ENCODE measurements at places on chromosomes 11 and 22.

DNA sequence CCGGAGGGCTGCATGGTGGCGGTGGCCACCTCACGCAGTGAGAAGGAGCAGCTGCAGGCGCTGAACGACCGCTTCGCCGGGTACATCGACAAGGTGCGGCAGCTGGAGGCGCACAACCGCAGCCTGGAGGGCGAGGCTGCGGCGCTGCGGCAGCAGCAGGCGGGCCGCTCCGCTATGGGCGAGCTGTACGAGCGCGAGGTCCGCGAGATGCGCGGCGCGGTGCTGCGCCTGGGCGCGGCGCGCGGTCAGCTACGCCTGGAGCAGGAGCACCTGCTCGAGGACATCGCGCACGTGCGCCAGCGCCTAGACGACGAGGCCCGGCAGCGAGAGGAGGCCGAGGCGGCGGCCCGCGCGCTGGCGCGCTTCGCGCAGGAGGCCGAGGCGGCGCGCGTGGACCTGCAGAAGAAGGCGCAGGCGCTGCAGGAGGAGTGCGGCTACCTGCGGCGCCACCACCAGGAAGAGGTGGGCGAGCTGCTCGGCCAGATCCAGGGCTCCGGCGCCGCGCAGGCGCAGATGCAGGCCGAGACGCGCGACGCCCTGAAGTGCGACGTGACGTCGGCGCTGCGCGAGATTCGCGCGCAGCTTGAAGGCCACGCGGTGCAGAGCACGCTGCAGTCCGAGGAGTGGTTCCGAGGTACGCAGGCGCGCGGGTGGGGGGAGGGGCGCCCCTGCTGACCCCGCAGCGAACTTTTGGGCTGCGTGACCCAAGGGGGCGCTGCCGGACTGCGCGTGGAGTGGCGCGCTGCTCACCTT lies 670 bp downstream of the NEFH start:
- no peak for DNase-seq

GRCh38 chr11:125223901-125224361 lies 59.4 kb downstream of the PKNOX2 start:
- no peak for DNase-seq

- no peak for DNase-seq
These were observed 96.5 kb downstream of the RPL27A start for GRCh38 chr11:8779107-8779506.

- no peak for DNase-seq
These were observed 21.0 kb upstream of the HSPA8 start for GRCh38 chr11:123082977-123083376.

- DNase-seq, result no peak
These were observed 92.7 kb downstream of the FDX1 start for GRCh38 chr11:110522471-110522870.

GRCh38 chr11:38900211-38900610 lies 2302.2 kb upstream of the RAG2 start:
- DNase-seq, result no peak

GRCh38 chr11:122755409-122755808 lies 82.9 kb upstream of the CRTAM start:
- no peak for DNase-seq

- peak; percentile 9 for DNase-seq
These were observed 28.8 kb upstream of the MOB2 start for GRCh38 chr11:1515082-1516060.

DNA sequence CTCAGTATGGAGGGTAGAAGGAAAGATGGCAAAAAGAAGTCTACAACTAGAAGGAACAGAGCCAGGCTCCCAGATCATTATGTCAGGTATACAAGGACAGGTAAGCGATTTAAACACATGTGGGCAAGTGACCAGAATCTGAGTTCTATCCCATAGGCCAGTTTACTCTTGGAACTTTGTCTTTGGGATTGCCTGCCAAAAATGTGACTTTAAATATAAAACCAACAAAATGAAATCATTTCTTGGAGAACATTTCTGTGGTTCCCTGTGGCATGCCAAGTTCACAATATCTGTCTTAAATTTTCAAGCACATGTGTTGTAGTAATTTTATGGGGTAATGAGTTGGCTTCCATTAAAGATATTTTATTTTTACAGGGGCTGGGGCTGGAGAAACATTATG lies 141.0 kb downstream of the SLC17A6 start:
- no peak for DNase-seq

DNA sequence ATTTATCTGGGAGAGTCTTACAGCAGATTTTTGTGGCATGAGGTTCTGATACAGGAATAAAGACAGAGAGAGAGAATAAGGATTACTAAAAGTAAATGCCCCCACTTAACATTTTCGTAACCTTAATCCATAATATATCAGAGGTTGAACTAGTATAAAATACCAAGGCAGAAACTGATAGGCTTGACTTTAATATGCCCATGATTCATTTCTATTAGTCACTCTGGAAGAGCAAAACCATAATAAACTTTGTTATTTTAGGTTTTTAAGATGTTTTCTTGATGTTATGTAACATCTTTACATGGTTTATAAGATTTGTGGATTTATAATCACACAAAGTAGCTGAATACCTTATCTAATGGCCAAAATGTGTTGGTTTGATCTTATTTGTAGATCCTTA lies 19.1 kb downstream of the GUCY1A2 start:
- DNase-seq, result no peak

- DNase-seq, result no peak
These were observed 79.4 kb downstream of the PRR5L start for GRCh38 chr11:36375353-36376008.

DNA sequence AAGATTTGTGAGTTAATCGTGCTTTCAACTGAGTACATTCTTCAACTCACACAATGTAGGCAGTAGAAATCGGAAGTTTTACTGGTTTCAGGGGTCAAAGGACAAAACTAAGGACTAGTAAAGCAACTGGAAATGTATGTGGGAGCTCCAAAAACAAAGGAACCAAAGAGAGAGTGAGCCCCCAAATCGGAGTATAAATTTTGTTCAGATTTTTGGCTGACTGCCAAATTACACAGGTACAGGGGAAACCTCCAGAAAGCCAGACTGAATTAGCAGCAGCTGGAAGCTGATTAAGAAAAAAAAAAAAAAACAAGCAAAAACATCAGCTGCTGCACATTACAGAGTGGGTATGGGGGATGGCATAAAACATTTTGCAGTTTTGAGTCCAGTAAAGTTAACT lies 75.2 kb upstream of the GNAZ start:
- no peak for DNase-seq

GRCh38 chr11:132346558-132347148 lies 976.2 kb downstream of the NTM start:
- no peak for DNase-seq

- no peak for DNase-seq
These were observed 210.7 kb downstream of the METTL15 start for GRCh38 chr11:28318871-28319270.

DNA sequence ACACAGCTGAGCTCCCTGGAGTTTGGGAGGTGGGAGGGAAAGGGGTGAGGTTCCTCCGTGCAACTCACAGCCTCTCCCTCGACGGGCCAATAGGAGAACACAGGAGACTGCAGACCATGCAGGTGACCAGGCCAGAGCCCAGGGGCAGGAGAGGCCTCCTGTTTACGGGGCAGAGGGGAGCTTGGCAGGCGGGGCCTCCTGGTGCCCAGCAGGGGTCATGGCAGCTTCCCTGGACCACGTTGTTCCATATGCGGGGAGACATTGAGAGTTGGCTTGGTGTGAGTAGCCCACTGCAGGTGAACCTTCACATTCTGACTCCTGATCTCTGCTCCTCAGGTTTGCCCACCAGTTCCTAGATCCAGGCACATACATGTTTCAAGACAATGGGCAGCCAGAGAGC lies 19.3 kb upstream of the XKR3 start:
- DNase-seq, result no peak

- no peak for DNase-seq
These were observed 452.7 kb upstream of the CCDC179 start for GRCh38 chr11:23313001-23313400.

- peak; percentile 15 for DNase-seq
These were observed 99.9 kb upstream of the FGF3 start for GRCh38 chr11:69918938-69919650.

GRCh38 chr11:25211635-25212254 lies 714.9 kb downstream of the LUZP2 start:
- DNase-seq, result no peak

- no peak for DNase-seq
These were observed 11.7 kb upstream of the MPEG1 start for GRCh38 chr11:59224351-59224928.

DNA sequence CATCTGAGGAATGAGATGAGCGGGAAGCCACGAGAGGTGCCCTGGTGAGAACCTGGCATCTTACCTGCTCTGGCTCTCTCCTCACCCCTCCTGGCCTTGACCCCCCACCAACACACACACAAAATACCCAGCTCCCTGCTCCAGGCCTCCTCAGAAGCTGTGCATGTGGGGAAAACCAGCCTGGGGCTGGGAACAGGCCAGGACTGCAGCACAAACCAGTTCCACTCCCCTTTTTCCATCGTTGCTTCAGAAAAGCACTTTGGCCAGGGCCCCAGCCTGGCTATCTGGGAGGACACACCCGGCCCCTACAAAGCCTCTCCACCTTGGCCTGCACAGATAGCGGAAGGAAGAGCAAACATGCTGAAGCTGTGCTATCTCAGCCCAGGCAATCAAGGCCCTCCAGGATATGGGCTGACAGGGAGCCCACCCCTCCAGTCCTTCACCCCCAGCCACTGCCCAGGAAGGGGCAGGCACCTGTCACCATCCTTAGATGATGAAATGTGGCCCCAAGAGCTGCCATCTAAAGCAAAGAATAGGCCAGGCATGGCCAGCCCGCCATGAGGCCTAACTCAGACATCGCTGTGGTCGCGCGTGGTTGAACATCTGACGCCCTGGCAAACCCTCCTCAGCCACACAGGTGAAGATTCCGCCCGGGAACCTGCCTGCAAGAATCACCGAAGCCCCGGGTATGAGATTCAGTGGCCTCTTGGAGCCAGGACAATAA lies 35.4 kb downstream of the PISD start:
- DNase-seq, result no peak

DNA sequence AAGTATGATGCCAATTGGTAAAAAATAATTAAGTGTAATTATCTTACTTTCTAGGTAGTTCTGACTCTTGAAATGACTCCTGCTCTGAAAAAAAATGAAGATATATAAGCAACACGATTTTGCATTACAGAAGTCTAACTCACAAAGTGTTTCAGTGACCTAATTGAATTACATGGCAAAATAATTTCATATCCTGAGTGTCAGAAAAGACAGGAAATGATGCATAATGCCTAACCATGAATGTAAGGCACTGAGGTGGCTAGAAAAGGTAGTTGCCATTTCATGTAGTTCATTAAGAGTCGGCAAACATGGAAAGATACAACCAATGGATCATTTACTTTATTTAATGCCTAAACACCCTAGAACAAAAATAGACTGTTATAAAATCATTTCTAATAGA lies 113.5 kb downstream of the GUCY1A2 start:
- DNase-seq, result no peak

GRCh38 chr22:49815641-49816091 lies 12.0 kb downstream of the BRD1 start:
- DNase-seq, result no peak

DNA sequence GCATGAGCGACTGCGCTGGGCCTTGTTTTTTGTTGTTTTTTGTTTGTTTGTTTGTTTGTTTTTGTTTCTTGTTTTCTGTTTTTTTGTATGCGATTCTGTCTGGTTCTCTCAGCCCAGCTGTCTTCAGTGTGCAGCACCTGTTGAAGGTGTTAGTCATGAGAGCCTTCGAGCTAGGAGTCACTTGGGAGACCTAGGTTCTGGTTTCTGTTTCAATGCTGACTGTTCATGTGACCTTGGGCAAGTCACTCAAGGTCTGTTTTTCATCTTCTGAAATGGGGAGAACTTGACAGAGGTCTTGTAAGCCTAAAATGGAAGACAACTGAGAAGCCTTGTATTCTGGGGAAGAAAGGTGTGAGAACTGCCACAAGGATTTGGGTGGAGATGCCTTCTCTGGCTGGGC lies 1.8 kb downstream of the DCPS start:
- no peak for DNase-seq

DNA sequence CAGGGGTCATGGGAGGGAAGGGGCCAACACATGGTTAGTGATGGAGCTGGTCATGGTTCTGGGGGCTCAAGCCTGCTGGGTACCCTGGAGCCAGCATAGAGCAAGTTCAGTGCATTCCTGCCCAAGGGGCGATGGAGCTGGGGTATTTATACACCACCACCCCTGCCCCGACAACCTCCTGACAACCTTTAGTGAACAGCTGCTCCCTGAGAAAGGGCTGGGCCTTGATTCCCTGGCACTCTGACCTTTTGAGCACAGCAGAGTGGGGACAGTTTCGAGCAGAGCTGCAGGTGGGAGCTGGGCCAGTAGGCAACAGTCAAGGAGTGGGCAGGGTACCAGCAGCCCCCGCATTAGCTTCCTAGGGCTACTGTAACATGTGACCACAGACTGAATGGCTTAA lies 6.0 kb downstream of the PARVG start:
- DNase-seq, result no peak

DNA sequence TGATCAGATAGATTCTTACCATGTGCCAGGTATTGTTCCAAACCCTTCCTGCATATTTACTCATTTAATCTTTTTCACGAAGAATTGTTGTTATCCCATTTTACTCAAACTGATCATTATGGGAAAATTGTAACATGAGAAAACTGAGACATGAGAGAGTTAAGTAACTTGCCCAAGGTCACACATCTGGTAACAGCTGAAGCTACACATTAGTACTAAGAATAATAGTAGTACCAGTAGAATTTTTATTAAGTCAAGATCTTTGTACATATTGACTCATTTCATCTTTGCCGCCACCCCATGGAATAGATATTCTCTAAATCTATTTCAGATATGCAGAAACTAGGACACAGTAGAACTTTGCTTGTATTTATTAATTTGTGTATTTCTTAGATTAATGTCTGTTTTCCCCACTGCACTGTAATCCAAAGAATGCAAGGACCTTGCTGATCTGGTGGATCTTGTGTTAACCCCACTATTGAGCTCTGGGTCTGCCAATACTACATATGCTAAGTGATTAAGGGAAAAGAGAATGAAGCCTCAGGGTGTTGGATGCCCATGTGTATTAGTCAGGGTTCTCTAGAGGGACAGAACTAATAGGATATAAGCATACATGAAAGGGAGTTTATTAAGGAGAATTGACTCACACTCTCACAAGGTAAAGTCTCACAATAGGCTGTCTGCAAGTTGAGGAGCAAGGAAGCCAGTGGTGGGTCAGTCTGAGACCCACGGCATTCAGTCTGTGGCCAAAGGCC lies 72.8 kb downstream of the PARVA start:
- DNase-seq, result no peak

DNA sequence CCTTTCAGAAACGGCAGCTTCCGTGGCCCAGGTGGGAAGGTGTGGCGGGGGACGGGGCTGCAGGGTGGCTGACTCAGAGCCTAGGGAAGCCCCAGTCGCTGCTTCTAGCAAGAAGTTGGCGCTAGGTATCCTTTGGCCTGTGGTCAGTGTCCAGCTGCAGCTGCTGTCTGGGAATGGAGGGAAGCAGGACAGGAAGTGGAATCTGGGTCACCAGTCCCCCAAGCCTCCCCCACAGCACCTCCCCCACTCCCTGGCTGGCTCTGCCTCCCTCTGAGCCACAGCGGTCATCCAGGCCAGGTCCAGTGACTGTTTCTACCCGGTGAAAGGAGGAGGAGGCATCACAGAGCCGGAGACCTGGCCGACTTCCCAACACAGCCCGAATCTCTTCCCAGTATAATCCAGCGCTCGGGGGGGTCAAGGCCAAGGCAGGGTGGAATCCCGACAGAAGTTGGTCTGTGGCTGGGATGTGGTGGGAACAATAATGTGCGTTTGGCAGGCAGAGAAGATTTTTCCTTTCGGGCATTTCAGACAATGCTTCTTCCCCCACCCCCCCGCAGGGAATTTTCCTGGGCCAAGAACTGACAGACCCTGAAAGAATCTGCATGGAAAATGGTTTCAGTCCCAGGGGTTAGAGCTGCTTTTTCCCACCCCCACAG lies 45.1 kb downstream of the C11orf96 start:
- no peak for DNase-seq

GRCh38 chr11:14894657-14895598 lies 2.9 kb upstream of the CYP2R1 start:
- no peak for DNase-seq

All from amniotic stem cell (primary cell).